Activated effector memory CD4-positive, alpha-beta T cell treated with Interleukin-2 at 50 U/mL for 16 hours (primary cell): ENCODE measurements at places on chromosomes 4 and X.
A peak's percentile ranks its signal among the peaks of the same experiment; 100 is the strongest.

DNA sequence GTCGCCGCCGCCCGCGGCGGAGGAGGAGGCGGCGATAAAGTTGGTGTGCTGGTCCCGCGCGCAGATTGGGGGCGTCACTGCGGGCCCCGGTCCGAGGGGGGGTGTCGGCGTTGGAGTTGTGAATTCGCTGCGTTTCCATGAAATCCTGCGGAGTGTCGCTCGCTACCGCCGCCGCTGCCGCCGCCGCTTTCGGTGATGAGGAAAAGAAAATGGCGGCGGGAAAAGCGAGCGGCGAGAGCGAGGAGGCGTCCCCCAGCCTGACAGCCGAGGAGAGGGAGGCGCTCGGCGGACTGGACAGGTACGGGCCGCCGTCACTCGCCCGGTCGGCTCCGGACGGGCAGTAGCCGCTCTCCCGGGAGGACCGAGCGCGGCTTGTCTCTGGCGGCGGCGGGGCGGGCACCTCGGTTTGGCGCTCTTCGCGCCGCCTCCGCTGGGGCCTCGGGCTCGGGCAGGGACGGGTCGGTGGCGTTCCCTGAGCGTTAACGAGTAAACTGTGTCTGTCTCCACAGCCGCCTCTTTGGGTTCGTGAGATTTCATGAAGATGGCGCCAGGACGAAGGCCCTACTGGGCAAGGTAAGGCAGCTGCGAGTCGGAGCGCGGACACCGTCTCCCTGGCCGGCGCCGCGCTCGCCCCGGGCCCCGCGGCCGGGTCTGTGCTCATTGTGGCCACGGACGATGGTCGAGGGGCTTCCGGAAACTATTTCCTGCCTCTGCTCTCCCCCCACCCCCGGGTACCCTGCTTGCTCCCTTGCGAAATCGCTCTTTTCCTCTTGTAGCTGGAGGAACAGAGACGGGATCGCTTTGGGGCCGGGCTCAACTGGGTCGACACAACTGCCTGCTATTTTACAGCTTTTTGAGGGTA is 658 bp downstream of the KDM6A start:
- DNase-seq = peak; percentile 29

DNA sequence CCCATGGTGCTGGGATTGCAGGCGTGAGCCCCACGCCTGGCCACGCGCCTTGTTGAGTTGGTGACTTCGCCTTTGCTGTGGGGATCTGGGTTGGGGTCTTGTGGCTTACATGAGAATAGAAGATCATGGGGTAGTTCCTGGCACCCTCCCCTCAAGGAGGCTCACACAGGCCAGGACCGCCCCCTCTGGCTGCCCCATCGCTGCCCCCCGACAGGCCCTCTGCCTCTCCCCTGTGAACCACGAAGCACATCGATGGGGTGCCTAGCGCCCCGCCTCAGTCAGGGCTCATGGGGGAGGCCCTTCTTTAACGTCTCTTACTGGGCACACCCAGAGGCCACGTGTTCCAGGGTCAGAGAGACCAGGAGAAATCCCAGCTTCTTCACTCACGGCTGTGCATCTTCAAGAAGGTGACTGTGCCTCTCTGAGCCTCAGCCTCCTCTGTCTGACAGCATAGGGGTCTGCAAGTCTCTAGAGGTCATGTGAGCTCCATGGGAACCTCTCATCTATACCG is 23.6 kb upstream of the SPON2 start:
- no peak for DNase-seq

GRCh38 chr4:78766026-78766425 is 10.1 kb upstream of the BMP2K start:
- no peak for DNase-seq

- DNase-seq = no peak
Measured at GRCh38 chr4:74659576-74660411, 134.5 kb downstream of the BTC start.

- DNase-seq = no peak
Measured at GRCh38 chr4:109589119-109589518, 29.1 kb downstream of the MCUB start.

DNA sequence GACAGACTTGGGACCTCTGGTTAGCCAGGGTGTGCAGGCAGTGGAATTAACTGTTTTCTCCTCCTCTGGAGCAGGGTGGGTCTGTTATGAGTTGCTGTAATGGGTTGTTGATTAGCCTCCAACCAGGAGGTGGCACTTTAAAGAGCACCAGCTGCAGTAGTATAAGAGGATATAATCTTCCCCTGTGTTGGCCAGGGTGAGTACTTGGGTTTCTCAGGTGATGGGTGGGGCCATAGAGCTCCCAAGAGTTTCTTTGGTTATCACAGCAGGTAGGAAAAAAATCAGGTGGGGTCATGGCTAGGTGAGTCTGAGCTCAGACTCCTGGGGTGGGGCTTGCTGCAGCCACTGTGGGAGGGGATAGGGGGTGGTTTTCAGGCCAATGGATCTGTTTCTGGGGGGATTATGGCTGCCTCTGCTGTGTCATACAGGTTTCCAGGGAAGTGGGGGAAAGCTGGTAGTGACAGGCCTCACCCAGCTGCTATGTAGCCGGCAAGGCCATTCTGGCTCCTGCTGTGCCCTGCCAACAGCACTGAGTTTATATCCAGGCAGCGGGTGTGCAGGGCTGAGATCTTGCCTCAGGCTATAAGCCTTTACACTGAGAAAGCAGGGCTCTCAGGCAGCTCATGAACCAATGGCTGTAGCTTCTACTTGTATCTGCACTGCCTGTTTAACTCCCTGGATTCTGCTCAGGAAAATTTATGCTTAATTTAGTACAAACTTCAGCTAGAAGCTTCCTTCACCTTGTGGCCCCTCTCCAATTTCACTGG is 70.1 kb downstream of the CCNG2 start:
- no peak for DNase-seq

DNA sequence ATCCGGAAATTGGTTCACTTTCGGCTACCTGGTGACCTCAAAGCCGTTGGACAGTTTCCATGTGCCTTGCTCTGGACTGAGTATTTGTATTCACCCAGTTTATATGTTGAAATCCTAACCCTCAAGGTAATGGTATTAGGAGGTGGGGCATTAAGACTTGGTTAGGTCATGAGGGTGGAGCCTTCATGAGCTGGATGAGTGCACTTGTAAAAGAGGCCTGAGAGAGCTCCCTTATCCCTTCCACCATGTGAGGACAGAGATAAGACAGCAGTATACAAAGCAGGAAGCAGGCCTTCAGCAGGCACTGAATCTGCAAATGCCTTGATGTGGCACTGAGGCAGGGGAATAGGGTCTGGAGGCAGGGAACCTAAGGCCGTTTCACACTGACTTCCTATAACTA is 5.3 kb upstream of the OPHN1 start:
- no peak for DNase-seq

GRCh38 chrX:57901466-57901865 is 8.8 kb downstream of the ZXDA start:
- no peak for DNase-seq

DNA sequence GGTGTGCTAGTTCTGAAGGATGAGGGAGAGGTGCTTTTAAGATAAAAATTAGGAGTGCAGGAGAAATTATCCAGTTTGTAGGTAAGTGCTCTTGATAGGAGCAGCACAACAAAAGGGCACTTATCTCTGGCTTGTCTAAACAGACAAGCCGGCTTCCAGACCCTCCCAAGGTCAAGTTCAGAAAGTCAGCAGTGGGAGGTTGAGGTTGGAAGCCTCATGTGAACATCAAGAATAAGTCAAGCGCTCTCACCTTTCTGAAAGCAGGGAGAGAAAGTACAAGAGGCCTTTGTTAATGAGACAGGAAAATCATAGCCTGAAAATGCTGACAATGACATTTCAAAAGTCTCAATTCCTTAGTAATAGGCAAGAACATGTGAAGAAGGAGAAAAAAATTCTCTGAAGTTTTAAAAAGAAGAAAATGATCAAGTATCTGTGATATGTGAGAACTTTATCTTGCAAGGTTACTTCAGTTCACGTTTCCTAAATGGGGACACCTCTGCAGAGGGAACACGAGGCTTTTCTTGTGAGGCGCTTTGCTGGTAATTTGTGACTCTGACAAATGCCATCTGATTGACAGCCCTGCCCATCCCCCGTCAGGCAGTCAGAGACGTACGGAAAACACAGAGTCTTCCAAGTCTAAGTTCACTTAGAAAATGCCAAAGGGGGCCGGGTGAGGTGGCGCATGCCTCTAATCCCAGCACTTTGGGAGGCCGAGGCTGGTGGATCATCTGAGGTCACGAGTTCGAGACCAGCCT is 62.2 kb downstream of the TIGD2 start:
- DNase-seq = no peak

DNA sequence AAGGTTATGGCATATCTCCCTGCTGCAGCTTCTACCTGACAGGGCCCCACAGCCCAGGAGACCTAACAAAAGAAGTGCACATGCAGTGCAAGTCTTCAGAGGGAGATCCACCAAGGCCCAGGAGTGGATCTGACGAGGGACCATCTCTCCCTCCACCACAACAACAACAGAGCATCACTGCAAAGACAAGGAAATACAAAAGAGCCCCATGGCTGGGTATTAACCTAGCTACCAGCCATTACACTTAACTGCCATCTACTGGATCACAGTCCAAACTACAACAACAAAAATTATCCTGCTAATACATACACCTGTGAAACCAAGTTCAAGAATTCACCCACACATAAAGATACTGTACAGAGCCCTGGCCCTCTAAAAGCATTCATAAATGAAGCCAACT is 280.2 kb upstream of the SLC7A11 start:
- DNase-seq = no peak

DNA sequence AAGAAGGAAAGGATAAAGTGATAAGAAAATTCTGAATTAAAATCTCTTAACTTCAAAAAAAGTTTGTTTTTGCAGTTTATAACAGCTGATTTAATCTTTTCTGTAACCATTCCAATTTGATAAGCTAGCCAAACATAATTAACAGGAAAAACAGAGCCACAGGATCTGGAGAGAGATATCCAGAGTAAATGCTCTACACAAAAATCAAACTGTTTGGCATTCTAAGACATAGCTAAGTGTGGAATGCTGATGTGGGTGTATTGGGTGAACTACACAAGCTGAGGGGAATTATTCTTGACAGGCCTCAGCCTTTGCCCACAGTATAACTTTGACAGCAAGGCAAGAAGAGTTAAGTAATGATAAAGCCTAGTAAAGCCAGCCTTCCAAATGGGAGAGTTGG is 184.8 kb downstream of the GABRG1 start:
- DNase-seq = no peak

GRCh38 chr4:161419822-161420221 is 744.0 kb downstream of the FSTL5 start:
- no peak for DNase-seq

GRCh38 chrX:2608638-2609430 is 82.3 kb upstream of the CD99 start:
- peak; percentile 84 for DNase-seq

GRCh38 chr4:13539619-13540445 is 4.5 kb downstream of the NKX3-2 start:
- no peak for DNase-seq

- DNase-seq = no peak
Measured at GRCh38 chr4:158949099-158949498, 153.8 kb upstream of the RAPGEF2 start.

DNA sequence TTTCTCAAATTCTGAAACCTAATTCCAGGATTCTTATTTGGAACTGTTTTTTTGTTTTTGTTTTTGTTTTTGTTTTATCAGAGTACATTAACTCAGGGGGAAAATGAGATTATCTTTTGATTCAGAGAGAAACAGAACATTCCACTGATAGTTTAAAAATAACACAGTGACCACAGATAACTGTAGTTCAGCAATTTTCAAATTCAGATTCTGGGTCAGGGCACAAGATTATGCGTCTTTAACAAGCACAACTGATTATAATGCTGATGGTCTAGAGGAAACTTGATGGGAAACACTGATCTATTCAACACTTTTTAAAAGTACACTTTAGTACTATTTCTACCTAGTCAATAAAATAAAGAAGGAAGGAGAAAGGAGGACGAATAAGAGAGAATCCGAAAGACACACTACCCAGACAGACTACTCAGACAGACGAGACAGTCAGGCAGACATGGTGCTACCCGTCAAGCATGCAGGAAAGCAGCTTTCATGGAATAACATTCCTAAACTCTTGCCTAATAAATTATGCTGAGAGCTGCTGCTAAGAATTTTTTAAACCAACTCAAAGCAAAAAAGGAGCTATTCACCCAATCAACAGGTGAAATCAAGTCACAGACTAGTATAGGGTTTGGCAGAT is 59.0 kb downstream of the APBB2 start:
- DNase-seq = no peak

- no peak for DNase-seq
Measured at GRCh38 chr4:79471309-79471708, 63.3 kb upstream of the GK2 start.

DNA sequence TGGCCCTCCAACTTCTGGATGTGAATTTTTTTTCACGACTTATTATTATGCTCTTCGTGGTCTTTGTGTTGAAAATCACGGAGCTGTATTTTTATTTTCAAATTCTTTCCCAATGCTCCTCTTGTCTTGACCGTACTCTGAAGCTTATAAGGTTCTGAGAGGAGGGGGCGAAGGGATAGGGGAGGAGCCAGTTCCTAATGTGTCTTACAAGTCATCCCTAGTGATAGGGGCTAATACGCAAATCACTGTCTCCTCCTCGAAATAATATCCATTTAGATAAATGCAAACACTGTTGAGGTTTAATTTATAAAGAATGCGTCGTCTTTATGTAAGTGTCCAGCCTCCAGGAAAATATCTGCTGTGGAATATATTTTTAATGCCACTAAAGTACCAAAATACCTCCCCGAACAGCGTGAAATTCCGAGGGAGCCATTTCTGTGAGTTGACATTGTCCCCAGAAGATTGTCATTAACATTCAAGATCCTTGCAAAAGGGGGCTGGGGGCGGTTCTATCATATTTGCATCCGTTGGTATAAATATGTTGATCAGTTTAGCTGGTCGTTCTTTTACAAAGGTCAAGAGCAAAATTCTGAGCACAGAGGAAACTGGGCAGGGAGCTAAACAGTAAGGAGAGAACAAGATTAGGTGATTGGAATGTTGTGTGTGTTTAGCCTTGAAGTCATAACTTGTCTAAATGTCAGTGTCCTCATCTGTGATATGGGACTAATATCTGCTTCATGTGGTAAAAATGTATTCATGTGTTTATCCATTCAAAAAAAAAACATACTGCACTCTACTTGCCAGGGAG is 3.7 kb upstream of the FAT1 start:
- no peak for DNase-seq

- no peak for DNase-seq
Measured at GRCh38 chr4:93730760-93731159, 97.8 kb upstream of the ATOH1 start.

GRCh38 chr4:30870513-30870912 is 150.3 kb downstream of the PCDH7 start:
- no peak for DNase-seq

DNA sequence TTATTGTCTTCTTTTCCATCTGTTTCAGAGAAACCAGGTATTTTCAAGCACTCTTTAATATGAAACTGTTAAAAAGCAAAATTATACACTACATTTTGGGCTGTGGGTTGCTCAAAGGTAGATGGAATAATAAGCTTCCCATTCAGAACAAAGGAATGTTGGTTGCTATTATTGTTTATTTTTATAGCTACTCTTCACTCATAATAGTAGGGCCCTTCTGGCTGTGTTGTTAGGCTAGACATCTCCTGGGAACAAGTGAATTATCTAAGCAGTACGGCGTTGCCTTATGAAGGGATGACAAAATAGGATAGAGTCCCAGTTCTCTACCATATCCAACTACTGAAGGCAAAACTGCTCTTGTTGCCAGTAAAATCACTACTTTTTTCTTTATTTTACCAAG is 34.2 kb downstream of the TENM3 start:
- DNase-seq = no peak

GRCh38 chrX:14300376-14300775 is 229.0 kb upstream of the GLRA2 start:
- no peak for DNase-seq

- no peak for DNase-seq
Measured at GRCh38 chr4:13498469-13498868, 14.3 kb upstream of the RAB28 start.
